ENCODE measurements at places on chromosomes 7 and 10.

DNA sequence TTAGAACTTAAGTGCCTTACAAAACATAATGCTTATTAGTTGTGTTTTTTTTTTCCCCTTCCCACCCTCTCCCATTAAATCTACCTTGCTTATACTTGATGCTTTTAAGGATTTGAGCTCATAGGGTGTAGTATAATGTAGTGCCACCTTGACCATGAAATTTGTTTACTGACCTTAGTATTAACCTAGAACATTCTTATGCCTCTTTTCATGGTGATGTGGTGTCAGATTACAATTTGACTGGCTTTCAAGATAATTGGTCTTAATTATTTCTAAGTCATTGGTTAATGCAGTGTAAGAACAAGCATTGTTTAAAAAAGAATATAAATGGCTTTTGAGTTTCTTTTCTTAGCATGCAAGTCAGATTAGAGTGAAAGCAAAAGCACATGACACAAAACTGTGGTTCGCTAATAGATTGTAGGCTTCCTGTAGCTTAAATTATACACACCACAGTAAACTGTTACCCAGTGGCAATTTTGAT is 61.8 kb downstream of the ADD3 start:
- no peak for DNase-seq

DNA sequence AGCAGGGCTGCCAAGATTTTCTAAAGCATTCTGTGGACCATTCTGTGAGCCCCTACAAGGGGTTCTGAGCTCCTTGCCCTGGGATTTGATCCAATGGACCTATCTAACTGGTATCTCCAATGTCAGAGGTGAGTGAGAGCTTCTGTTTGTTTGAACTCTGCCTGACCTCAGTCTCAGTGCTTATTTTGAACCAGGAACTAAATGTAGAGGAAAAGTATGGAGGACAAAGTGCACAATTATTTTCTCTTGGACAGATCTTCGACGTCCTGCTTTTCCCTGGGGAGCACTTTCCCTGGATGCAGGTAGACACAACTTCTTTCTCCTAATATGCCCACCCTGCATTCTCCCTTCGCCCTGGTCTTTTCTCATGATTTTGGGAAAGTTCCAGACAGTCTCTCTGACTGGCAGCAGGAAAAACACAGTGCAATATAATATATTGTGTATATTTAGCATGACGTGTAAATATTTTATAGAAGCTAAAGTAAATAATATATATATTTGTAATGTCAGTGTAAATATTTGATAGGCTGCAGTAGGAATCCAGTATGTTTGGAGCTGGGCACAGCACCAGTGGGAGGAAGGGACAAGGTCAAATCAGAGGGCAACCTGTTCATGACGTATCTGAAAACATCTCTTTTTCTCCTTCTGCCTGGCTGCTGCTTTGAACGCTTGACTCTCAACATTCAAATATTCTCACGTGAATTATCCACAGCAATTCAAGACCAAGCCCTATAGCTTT is 184.0 kb upstream of the LYZL1 start:
- DNase-seq, result no peak

DNA sequence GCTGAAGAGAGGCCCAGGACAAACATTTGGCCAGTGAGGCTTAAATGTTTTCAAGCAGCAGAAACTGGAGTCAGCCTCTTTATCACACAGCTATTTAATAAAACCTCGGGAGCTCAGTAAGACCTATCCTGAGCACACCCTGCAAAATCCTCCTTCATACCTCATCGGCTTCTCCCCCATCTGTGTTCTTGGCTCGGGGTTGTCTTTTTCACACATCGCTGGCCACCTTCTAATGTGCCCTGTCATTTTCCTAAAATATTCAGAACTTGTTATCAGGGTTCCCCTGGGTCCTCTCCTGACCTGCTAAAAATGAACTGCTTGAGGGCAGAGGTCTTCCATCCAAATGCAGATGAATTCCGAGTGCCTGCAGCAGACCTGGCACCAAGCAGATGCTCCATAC is 310.3 kb upstream of the AKR1E2 start:
- no peak for DNase-seq

- DNase-seq, result no peak
Measured at GRCh38 chr7:139246494-139246893, 15.5 kb downstream of the UBN2 start.

GRCh38 chr10:100654782-100655325 is 90.5 kb upstream of the PAX2 start:
- peak; percentile 85 for DNase-seq

GRCh38 chr7:158074896-158075632 is 512.6 kb downstream of the PTPRN2 start:
- DNase-seq, result no peak

DNA sequence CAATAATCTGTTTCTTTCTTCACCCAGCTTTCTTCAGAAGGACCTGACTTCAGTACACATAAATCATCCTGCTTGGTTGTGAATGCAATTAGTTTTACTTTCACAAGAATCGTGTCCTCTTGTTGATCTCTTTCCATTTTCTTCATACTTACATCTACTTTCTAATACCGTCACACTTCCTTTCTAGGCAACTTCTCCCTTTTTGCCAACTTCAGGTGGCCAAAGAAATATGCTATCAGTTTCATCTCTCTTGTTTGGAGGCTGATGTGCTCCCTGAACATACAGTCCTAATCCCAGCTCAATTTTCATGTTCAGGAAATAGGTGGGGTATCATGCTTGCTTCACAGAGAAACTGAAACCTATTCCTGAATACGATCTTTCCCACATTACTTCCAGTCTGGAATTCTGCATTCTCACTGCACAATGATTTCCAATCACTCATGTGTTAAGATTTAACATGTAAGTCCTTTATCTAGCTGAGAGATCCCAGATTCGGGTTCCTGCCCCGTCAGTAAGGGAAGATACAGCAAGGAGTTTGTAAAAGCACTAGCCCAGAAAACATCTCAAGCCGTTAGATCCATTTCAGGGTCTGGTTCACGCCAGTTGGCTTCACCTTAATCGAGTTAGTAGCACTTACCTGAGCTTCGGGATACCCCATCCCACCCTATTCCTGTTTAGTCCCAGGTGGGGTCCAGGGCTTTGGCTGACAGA is 994 bp downstream of the SLC25A28 start:
- peak; percentile 30 for DNase-seq

DNA sequence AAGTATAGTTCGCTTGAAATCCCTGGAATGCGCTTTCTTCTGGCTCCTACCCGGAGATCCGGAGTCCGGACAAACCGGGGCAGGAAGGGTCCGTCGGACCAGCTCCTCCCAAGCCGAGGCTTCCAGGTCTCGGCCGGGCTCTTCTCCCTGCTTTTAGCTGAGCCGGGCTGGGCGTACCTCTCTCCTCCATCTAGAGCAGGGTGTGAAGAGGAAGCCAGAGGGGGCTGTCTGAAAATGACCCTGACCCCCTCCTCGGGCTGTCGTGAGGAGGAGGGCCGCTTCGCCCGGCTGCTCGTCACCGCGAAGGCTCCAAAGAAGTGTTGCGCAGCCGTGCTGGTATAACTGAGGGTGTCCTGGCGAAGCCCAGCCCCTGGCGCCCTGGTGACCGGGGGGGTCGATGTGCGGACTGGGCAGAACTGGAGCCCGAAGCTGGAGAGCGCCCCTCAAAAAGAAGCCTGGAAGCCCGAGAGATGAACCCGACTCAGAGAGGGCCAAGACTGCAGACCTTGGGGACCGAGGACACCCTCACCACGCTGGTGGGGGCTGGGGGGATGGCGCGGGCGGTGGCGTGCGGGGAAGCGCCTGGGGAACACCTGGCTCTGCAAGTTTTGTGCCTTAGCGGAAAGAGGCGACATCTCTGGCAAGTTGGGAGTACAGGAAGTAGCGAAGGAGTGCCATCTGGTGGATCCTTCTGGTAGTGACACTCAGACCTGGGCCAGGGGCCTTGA is 5.7 kb downstream of the KAZALD1 start:
- peak; percentile 76 for DNase-seq

DNA sequence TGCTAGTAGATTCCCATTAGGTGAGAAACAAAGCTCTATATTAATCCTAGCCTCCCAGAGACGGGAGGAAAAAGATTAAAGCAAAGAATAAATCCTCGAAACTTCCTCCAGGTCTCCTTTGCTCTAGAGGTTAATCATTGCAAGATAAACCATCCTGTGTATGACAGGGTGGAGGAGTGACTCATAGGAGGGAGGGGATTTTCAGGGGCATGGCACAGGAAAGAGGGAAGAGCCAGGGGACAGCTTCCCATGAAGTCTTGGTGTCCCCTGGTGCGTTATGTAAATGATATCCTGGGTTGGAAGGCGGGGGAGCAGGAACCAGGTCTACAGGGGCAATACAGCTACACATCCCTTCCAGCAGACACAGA is 780 bp downstream of the CYP3A5 start:
- DNase-seq, result peak; percentile 9

DNA sequence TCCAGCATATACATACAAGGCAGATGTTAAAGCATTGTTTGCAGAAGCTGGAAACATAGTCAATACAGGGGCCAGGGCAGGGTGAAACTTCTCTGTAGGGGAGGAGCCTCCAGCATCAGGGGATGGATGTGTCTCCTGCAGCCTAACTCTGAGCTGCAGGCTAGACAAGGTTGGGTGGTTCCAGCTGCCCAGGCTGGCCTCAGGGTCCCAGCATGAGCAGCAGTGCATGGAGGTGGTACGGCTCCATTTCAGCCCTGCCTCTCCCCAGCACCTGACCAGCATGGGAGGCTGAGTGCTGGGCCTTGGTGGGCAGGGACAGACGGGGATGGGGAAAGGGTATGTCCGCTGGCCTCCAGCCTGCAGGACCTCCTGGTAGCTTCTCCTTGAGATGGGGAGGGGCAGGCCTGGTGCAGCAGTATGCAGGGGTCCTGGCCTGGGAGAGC is 7.4 kb upstream of the TBRG4 start:
- no peak for DNase-seq
